GF-D8 (cell line): ENCODE measurements at places on chromosomes 11 and 22.

GRCh38 chr11:68965901-68966853, 14.6 kb downstream of the MRGPRD start:
- DNase-seq = no peak

GRCh38 chr11:81839016-81839415, 894.6 kb downstream of the FAM181B start:
- DNase-seq = no peak

GRCh38 chr11:103683576-103683975, 352.9 kb upstream of the DDI1 start:
- no peak for DNase-seq

DNA sequence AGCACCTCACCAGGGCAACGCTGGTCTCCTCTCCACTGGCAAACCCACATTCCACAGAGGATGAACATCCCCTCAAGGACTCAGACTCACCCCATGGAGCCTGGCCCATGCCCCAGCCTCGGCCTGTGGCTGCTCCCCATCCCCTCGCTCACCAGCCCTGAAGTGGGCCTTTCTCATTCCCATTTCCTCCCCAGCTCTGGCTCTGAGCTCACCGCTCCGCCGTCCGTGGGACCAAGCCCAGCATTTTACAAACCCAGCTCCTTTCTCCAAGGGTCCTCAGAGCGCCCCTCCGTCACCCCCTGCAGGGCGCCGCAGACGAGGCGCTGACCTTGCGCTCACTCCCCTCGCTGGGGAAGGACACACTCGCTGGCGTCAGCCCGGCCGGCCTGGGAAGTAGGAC, 6.9 kb upstream of the IGF2 start:
- DNase-seq = no peak

GRCh38 chr22:37589636-37590035, 9.7 kb upstream of the LGALS2 start:
- no peak for DNase-seq

DNA sequence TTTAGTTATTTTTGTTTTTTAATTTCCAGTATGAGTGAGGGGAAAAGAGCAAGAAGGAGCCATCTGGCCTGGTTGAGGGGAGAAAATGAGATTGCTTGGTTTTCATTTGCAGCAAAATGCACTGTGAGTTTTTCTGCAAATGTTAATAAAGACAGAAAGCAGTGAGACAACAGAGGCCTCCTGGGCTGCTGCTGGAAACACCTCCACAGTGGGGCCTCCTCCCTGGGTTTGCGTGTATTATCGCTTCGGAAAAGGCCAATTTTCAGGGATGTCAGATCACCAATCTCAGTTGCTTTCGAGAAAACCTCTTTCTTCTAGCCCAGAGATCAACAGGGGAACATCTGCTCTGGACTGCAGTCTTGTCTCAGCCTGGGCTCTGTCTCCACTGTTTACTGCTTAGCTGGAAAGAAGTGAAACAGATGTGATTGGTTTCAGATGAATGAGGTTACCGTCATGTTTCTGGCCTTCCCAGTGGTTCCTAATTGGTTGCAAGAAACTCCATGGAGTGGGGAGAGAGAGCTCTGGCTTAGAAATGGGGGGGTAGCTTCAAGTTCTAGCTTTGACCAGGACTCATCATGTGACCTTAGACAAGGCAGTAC, 17.3 kb downstream of the TSPAN18 start:
- DNase-seq = no peak

- DNase-seq = no peak
These were observed 687.8 kb downstream of the FAM181B start for GRCh38 chr11:82045748-82046457.

DNA sequence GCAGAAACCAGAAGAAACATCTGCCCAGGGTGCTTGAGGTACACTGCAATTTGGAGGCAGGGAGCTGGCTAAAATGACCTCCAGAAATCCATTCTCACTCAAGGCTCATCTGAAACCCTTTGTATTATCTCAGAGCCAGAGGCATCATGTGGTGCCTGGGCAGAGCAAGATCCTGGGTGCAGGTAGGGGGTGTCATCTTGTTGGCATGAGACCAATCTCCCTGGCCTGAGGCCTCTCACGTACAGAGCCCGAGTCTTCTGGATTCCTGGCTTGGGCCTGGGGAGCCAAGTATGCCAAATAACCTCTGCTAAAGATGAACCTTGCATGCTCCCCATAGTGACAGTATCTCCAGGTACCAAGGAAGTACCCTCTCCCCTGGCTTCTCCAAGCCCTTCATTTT, 2.4 kb downstream of the LMO1 start:
- no peak for DNase-seq

- no peak for DNase-seq
These were observed 59.0 kb downstream of the ZC3H12C start for GRCh38 chr11:110152199-110152598.

- no peak for DNase-seq
These were observed 50.7 kb upstream of the ARHGAP32 start for GRCh38 chr11:129242855-129243254.

DNA sequence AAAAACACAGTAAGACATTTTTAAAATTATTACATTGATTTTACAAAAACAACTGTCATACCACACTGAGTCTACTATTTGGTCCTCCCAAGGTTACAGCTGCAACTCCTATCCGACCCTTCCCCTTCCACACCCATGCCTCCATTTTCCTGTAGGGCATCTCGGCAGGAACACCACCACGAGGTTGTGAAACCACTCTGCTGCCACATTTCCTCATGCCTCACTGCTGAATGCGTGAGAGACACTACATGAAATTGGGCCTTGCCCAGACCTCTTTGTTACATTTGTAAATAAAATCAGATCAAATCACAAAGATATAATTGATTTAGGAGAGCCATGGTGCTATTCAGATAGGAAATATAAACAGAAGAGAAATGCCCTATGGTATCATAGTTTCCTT, 2.0 kb downstream of the ARHGAP32 start:
- DNase-seq = peak; percentile 69

DNA sequence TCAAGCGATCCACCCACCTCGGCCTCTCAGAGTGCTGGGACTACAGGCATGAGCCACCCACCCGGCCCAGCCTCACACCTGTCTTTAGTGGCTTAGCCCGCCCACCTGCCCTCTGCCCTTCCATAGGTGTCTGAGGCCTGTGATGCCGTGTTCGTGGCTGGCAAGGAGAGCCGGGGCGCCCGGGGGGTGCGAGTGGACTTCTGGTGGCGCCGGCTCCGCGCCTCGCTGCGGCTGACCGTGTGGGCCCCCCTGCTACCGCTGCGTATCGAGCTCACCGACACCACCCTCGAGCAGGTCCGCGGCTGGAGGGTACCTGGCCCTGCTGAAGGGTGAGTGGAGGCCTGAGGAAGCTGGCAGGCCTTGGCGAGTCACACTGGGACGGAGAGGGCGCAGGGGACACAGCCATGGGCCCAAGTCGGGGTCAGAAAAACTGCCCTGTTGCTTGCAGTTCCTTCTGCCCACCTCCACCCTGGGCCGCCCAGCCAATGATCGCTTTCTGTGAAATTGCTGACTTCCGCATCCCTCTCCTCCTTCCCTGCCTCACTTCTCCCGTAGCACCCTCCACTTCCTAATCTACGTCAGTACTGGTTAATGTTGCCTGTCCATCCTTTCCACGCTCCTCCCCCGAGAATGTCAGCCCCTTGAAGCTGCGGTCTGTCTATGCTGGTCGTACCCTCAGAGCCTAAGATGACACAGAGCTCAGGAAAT, 9.3 kb downstream of the TMEM132A start:
- no peak for DNase-seq

- no peak for DNase-seq
These were observed 72.1 kb downstream of the LRRC32 start for GRCh38 chr11:76598426-76598839.

DNA sequence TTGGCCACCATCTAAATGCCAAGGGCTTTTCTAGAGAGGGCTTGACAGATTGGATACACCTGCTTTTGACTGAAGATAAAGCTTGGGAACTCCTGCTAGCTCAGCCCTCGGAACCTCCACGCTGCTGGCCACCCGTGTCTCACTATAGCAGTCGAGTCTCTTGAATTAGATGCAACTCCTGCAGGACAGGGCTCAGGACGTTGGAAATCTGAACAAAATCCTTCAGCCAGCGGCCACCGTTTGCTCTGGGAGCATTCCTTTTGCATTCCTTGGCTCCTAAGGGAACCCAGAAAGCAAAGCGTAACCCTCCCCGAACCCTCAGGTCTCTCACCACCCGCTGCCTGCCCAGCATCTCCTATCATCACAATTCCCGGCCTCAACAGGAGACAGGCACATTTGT, 77.8 kb downstream of the GRIK4 start:
- DNase-seq = no peak

GRCh38 chr11:46278387-46279125, 1.1 kb downstream of the CREB3L1 start:
- no peak for DNase-seq

GRCh38 chr11:72308226-72309073, 64.5 kb upstream of the PHOX2A start:
- DNase-seq = no peak

GRCh38 chr11:129973068-129973467, 29.6 kb downstream of the PRDM10 start:
- DNase-seq = peak; percentile 90

GRCh38 chr11:113549061-113549460, 73.9 kb upstream of the DRD2 start:
- DNase-seq = no peak

DNA sequence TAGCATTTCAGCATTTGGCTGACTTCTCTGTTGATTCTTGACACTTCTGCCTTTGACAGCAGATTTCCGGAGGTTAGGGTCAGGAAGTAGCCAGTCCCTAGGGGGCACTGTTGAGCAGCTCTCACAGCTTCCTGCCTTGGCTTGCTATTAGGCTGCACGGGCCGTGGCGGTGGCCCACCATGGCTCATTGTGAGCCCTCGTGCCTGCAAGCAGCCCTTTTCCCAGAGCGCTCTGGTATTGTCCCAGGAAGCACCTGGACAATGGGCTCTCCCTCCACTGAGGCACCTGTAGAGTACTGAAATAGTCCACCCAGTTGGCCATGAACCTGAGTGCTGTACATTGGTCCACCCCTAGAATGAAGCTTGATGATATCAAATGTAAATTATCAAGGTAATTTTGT, 100.2 kb upstream of the GAL start:
- DNase-seq = no peak

- DNase-seq = no peak
These were observed 20.5 kb upstream of the IL17REL start for GRCh38 chr22:50032941-50033601.

GRCh38 chr11:130042093-130042591, 27.6 kb upstream of the APLP2 start:
- no peak for DNase-seq

DNA sequence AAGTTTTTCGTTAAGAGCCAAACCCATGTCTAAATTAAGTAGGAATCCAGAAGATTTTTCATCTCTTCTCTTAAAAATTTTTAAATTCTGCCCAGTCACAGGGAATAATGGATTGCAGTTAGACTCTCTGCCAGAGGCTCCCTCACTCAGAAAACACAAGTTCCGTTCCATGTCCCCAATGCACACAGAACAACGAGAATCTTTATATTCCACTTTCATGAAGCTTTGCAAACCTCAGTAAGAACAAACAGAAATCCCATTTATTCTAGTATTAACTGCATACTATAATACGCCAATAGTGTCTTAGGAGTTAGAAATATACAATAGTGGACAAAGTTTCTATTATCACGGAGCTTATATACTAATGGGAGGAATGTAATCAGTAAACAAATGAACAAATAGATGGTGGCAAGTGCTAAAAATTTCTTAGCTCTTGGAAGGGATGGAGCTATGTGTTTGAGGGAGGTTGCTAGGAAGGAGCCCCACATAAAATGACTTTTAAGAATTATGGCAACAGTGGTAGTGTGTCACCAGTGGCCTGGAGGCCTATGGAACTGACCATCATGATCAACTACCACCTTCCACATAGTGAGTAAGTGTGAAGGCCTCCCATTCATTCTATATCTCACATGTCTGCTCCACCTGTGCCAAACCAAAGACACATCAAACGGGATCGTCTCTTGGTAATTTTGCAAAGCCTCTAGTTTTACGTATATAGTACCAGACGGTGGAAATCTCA, 24.9 kb downstream of the PICALM start:
- no peak for DNase-seq

GRCh38 chr11:102950622-102951081, 4.9 kb downstream of the MMP13 start:
- no peak for DNase-seq

GRCh38 chr11:3021125-3021524, 29.0 kb upstream of the NAP1L4 start:
- DNase-seq = no peak

GRCh38 chr11:116219171-116219635, 553.6 kb downstream of the BUD13 start:
- no peak for DNase-seq

GRCh38 chr22:23130697-23131096, 11.1 kb downstream of the RSPH14 start:
- no peak for DNase-seq

GRCh38 chr22:18078329-18079041, 695 bp downstream of the PEX26 start:
- no peak for DNase-seq

GRCh38 chr11:102330231-102330630, 12.9 kb downstream of the BIRC3 start:
- no peak for DNase-seq

DNA sequence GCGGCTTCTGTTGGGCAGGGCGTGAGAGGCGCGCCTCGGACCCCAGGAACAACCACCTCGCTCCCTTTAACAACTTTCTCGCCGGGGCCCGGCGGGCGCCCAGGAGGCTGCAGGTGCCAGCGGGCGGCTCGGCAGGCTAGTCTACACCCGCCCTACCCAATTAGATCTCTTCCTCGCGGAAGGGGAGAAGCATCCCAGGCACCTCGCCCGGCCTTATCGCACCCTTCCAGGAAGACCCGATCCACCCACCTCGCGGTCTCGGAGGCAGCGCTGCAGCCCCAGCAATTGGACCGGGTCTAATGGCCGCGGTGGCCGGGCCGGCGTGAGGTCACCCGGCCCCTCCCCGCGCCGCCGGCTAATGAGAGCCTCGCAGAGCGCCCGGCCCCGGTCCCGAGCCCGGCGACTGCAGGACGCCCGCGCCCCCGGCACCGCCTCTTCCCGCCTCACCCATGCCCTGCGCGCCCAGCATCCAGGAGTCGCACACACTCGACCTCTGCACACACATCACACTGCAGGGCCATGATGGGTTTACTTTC, at the start of gene PLAAT3:
TSS of gene PLAAT3 (minus strand) at position 298 of the 536 bp plus-strand sequence. CDS start 419 bp downstream, outside the sequence.
- DNase-seq = no peak

DNA sequence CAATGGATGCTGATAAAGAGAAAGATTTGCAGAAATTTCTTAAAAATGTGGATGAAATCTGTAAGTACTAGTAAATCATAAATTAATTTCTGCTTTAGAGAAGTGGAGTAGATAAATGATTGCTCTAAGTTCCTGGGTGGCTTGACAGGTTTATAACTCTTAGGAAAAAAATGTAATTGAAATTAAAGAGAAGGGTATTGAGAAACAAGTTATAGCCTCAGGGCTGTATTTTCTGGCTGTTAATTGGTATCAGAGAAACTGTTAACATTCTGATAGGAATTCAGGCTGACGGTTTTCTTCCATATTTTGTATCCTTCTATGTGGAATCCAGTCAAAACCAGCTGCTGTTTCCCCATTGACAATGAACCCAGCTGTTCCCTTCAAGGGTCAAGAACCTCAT, 1.9 kb downstream of the TTC12 start:
- no peak for DNase-seq

- no peak for DNase-seq
These were observed 96.7 kb downstream of the SYN3 start for GRCh38 chr22:32961497-32961896.
